ENCODE measurements at places on chromosomes 5 and 9. TPM values are rescaled to one million over a fixed set of nuclear protein-coding genes. Genes with fewer than 3 reads are reported as not detected.

Gene SLC1A1
- 2.4 TPM for polyA plus RNA-seq

Gene PRDM9
- not detected for polyA plus RNA-seq

Gene STOM
- 11.7 TPM for polyA plus RNA-seq

Gene FUT7
- not detected for polyA plus RNA-seq

Gene OTULINL
- polyA plus RNA-seq = 0.95 TPM

Gene PCDHGC3
- polyA plus RNA-seq = 23.0 TPM

Gene SLC27A6
- 91.0 TPM for polyA plus RNA-seq

Gene LCN1
- polyA plus RNA-seq = 0.37 TPM

Gene ANKRD34B
- 0.05 TPM for polyA plus RNA-seq

Gene PCDHGA11
- 0.64 TPM for polyA plus RNA-seq

Gene PCDHA5
- 0.53 TPM for polyA plus RNA-seq
